ENCODE measurements at places on chromosomes 3 and 15.

DNA sequence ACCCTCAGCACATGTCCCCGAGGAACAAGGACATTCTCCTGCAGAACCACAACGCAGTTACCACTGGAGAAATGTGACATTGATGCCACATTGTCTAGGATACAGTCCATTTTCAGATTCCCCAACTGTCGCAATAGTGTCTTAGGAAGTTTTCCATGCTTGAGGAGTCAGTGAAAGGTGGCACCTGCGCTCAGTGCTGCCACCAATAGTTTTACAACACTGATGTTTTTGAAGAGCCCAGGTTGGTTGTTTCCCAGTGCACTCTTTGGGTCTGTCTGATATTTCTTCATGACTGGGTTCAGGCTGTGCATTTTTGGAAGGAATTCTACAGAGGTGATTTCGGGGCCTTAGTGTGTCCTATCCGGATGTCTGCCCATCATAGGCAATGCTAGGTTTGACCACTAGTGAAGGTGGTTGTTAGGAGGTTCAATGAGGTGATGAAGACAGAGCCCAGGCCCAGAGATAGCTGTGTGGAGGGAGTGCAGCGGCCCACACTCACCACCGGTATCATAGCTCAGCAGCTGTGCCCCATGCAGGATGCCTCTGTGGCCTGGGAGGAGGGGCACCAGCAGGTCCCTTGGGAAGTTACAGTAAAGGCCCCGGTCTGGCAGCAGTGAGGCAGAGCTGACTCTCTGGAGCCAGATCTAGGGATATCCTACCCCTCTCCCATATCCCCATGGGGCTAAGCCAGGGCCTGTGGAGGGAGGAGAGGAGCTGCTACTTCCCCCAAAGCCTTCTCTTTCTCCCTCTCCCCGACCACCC, 96.6 kb downstream of the DNAJB8 start:
- no peak for DNase-seq

DNA sequence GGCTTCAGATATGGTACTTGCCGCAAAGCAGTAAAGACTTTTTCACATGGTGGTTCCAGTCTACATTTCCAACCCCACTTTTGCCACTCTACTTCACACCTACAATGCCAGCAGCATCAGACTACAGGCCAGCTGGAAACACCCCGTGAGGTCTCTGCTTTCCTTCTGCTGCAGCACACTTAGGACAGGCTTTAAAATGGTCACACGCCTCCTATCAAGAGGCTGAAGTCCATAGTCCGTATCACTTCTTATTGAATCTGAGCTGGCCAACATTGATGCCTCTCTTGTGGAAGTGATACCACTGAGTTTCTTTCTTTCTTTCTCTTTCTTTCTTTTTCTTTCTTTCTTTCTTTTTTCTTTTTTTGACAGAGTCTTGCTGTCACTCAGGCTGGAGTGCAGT, 59.8 kb downstream of the ZNF860 start:
- no peak for DNase-seq

- DNase-seq: no peak
Observed at GRCh38 chr3:55544219-55544618, 57.1 kb upstream of the WNT5A start.

DNA sequence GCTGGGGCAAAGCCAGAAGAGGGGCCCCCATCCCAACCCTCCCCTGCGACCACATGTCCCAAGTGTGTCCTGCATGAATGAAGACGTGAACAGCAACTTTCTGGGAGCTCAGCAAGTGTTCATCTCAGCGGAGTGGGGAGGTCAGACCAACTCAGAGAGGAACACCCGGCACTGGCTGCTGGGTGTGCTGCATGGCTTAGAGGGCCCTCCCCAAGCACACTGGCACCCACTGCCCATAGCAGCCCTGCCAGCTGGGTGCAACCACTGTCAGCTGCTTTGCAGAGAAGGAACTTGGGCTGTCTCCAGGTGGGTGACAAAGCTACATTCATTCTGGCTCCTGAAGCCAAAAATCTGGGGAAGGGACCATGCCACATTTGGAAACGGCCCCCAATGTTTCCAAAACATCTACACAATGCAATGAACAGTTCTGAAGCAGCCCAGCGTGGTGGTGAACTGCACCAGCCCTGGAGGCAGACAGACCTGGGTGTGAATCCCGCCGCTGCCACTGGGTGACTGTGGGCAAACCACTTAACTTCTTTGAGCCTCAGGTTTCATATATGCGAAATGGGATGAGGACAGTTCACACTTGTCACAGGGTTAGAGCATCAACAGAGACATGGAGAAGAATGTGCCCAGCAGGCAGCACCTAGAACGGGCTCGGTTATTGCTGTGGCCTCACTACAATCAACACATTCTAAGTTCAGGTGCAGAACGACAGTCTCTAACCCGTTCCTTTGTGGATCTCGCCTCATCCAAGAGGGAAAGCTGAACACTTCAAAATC, 145.4 kb downstream of the NUP210 start:
- no peak for DNase-seq

DNA sequence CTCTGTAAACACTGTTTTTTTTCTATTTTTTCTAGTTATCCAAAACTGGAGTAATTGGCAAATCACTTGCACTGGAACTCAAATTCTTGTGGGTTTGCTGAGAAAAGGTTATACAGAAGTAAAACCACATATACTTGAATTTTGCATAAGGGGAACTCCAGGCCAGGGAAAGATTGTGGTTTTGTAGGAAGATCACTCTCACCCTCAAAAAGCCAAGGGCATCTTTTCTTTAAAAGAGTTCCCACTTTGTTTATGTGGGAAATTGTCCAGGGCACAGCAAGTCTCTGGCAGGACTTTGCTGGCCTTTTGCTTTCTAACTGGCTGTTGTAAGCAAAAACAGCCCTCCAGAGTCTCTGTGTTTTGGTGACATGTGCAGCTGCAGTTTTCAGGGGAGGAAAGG, 340.3 kb upstream of the RBMS3 start:
- no peak for DNase-seq

DNA sequence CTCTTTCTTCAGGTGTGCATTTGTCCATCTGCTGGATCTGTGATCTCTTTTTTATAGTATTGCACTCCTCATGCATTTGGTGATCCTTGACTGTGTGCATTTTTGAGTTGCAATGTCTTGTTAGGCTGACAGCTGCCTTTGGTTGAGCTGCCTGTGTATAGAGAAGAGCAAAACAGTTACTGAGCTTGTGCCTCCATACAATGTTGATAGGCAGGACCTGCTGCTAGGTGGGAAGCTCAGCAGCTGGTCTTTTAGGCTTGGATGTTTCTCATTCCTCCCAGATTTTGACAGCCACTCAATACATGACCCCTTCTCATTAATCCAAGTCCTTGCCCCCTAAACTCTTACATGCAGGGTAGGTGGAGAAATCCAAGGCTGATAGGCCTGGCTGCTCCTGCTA, 74.8 kb upstream of the PIAS1 start:
- no peak for DNase-seq

DNA sequence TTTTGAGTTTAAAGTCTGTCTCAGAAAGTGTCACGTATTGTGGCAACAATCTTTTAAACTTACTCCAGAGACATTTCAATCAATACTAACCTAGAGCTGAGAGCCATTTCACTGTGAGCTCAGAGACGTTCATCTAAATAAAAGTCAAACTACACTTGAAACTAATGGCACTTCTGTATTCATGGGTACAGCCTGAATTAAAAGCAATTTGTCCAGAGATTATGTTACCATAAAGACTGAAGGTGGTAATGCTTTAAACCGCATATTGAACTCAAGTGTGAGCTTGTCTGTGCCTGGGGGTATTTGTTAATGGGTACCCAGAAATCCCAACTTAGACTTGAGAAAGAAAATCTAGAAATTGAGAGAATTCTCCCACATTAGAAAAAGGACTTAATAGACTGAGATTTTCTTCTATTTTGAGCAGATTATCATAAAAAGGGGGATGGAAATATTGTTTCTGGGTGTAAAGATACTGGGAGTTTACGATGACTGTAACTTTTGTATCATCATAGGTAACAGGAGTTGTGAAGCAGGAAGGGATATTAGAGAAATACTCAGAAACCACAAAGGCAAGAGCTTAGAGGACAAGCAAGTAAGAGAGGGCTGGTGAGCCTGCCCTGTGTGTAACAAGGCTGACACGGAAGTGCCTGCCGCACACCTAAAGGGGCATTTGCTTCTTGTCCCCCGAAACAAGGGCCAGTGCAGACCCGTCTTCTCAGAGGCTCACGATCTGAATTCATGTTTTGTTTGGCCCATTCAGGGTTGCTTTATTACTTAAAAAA, 36.9 kb downstream of the LRIG1 start:
- no peak for DNase-seq

DNA sequence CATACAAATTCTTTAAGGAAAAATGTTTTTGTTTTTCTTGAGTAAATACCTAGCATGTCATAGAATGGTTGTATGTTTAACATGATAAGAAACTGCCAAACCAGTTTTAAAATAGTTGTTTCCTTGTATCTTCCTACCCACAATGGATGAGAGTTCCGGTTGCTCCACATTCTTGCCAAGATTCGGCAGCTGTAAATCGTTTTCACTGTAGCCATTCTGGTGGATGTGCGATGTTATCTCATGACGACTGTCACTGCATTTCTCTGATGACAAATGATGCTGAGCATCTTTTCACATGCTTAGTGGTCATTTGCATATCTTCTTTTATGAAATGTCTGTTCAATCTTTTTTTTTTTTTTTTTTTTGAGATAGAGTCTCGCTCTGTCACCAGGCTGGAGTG, 36.6 kb upstream of the SH3GL3 start:
- no peak for DNase-seq

GRCh38 chr3:141476033-141476432, 10.8 kb upstream of the RASA2 start:
- no peak for DNase-seq

DNA sequence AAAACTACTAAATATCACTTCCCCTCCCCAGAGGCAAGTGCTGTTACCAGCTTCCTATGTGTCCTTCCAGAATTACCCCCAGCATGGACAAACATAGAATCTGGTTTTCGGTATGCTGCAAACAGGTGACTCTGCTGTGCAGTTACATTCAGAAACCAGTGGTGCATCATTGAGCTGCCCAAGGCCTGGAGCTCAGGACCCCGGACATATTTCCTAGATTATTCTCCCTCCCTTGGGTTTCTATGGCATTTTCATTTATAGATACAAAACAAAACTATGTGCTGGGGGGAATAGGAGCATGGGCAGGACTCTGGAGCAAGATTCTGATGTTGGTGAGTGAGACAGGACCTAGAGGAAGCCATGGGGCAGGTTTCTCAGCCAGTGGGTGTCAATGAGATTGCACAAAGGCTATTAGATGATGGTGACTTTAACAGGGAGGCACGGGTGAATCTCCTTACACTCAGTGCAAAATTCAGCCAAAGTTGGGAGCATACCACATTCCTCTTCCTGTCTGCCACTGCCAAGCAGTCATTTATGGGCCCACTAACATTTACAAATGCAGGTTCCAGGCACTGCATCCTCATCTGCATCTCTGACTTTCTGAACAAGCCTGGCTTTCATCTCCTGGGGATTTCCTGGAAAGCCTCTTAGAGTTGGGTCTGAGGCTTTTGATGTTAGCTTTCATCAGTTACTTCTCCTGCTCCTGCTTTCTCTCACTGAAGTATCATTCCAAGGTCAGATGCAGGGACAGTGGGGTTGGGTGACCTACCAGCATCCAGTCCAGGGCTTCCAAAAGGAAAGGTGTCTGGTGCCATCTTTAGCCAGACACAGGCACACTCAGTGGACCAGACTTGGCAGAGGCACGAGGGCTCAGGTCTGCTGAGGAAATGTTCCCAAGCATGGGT, 44.5 kb downstream of the CMTM7 start:
- DNase-seq: peak; percentile 25

GRCh38 chr3:98884675-98885371, 16.7 kb downstream of the DCBLD2 start:
- no peak for DNase-seq

DNA sequence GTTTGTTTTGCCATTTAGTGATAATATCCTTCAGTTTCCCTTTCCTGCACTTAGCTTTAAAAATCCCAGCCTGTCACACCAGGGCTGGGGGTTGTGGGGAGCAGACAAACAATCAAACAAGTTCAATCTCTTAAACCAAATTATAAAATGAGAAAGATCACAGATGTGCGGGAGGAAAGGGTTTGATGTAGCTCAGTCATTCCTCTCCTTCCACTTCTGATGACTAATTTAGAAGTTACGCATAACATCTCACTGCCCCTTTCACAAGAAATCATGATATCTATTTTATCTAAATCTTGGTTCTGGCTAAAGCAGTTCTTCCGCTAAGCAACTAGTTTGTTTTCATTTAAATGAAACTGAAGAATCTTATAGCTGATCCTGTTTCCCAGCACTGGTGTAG, 34.1 kb upstream of the ATG7 start:
- no peak for DNase-seq
